Epithelial cell of proximal tubule (primary cell): ENCODE measurements at places on chromosomes 5 and 9. TPM values are rescaled to one million over a fixed set of nuclear protein-coding genes. Genes with fewer than 3 reads are reported as not detected.
A peak's percentile ranks its signal among the peaks of the same experiment; 100 is the strongest.

DNA sequence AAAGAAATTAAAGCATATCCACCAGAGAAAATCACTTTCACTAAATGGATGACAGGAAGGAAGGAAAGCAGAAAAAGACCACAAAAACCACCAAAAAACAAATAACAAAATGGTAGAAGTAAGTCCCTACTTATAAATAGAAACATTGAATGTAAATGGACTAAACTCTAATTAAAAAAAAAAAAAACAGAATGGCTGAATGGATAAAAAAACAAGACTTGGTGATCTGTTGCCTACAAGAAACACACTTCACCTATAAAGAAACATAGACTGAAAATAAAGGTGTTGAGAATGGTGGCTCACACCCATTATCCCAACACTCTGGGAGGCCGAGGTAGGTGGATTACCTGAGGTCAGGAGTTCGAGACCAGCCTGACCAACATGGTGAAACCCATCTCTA lies 122.9 kb downstream of the HMHB1 start:
- no peak for DNase-seq

The ITGA2 gene
- total RNA-seq: 14.1 and 28.1 TPM in 2 replicates

GRCh38 chr5:178832618-178833201 lies 27.0 kb upstream of the ZNF354B start:
- DNase-seq: no peak

DNA sequence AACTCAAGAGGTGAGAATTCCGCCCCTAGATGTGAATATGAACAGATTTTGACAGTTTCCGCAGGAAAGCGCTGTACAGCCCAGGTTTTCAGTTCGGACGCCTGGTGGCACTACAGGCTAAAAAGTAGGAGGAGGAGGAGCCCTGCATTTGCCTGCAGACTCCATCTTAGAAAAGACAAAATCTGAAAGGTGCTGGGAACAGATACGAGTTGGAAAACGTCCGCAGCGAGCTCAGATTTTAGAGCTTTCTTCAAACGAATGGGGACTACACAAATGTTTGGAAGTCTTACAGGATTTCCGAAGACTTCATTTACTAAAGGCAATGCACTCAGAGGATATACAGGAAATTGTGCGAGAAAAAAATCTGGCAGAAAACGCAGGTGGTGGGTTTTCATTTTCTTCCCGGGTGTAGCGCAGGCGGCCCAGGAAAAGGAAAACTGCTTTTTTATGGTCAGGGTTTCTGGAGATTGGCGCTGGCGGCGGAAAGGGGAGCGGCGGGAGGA lies 9.9 kb upstream of the PCDHB2 start:
- DNase-seq: no peak

GRCh38 chr5:172683264-172683644 lies 42.2 kb downstream of the NEURL1B start:
- no peak for DNase-seq

- DNase-seq: peak; percentile 69
Measured at GRCh38 chr9:124353811-124354274, 61.4 kb downstream of the PSMB7 start.

GRCh38 chr5:113266227-113266912 lies 168.4 kb downstream of the TSSK1B start:
- no peak for DNase-seq

The CEP72 gene
- total RNA-seq: 7.6 and 8.0 TPM in 2 replicates

The RARS1 gene
- total RNA-seq: 109 and 137 TPM in 2 replicates

DNA sequence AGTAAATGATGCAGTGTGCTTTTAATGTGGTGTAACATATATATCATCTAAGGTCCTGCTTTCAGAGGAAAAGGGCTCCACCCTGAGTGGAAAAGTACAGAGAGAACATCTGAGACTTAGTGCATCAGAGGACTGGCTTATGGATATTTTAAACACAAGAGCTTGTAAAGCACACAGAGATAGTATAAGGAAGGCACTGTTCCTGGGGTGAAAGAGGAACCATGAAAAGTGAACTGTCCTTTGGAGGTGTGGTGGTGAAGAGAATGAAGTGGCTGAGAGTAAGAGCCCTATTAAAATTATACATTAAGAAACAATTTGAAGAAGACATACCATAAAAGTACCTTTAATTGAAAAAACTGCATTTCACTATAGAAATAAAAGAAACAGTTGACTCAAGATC lies 68.9 kb downstream of the CSF2 start:
- no peak for DNase-seq

DNA sequence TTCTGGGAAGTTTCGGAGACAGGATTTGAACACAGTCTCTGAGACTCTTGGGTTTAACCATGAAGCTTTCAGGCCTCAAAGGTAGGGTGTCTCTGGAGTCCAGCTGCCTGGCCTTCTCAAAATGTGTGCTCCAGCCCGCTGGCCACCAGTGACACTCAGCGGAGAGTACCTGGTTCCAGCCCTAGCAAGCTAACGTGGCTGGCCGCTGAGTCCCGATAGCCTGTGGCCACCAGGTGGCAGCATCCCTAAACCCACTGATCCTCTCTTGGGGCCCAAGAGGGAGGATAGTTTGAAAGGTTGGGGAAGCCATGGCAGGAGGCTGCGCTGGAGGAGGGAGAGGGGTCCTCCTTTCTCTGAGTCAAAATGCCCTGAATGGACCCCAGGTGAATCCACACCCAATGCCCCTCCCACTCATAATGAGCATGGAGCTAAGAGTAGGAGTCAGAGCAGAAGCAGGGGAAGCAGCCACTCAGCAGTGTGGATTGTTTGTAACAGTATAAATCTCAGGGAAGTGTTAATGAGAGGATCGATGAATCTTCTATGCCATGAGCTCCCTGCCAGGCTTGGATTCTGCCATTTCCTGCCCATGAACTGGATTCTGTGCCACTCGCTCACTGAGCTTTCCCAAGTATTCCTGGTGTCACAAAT lies 5.4 kb upstream of the TIFAB start:
- no peak for DNase-seq

The MARCOL gene
- not detected in 2 replicates for total RNA-seq

The IGFBPL1 gene
- total RNA-seq: 4.3 and 8.8 TPM in 2 replicates

The PGGT1B gene
- 4.6 and 5.4 TPM in 2 replicates for total RNA-seq

GRCh38 chr9:126468141-126468825 lies 141.7 kb downstream of the MVB12B start:
- DNase-seq: no peak

DNA sequence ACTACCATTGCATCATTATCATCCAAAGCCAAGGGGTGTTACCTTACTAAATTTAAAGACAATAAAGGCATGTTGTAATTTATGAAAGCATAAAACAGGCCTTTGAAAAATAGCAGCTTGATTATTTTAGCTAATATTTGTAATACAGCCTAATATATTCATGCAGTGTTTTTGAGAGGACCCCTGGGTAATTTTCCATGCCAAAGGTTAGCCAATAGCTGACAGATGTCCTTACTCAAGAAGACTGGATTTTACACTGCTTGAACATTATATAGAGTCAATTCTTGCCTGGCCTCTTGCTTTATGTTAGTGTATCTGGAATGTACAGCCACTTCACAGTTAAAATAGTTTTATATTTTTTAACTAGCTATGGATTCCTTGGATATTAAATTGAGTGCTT lies 337.8 kb upstream of the PAPPA start:
- DNase-seq: no peak

The RFX3 gene
- total RNA-seq: 1.6 and 2.3 TPM in 2 replicates

The OTP gene
- not detected in 2 replicates for total RNA-seq

DNA sequence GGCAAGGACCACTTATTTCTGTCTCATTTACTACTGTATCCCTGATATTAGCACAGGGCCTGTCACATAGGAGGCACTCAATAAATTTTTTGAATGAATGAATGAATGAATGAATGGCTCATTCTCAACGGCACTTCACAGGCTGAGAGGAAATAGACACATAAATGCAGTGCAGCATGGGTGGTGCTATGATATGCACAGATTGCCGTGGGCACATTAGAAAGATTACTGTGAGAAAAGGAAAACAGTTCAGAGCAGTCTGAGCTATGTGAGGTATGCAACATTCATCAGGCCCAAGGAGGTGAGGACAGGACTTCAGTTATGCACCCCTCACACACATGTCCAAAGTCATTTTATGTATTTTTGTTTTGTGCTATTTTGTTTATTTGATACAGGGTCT lies 6.4 kb upstream of the NOL6 start:
- no peak for DNase-seq

DNA sequence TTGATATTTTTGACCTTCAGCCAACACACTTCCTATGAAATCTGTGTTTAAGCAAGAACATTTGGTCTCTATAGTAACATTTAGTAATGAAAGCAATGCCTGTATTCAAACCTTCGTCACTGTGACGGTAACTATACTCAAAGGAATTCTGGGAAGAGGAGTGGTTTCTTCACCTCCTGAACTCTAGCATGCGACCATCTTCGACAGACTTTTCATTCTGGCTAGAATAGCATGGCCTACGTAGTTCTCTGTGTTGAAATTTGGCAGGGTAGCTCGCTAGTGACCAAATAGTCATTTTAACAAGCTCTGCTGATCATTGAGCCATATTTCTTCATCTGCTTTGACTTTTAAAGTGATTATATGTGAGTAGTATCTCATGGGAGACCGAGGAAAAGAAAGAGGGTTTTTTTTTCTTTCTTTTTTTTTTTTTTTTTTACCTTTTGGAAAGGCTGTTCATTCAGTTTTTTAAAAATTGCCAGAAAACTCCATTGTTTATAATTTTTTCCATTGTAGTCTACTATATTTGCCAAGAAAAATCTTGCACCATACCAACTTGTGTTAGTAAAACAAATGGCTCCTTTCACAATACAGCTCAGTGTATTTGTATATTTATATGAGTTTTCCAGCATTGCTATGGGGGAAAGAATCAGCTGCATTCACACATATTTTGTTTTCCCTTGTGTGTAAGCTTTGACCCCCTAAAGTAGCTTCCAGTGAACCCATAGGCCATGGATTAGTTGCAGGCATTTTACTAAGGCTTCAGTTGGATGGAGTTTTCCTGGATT lies 166.8 kb downstream of the NNT start:
- DNase-seq: no peak

GRCh38 chr9:134296301-134297082 lies 29.8 kb upstream of the RXRA start:
- no peak for DNase-seq

DNA sequence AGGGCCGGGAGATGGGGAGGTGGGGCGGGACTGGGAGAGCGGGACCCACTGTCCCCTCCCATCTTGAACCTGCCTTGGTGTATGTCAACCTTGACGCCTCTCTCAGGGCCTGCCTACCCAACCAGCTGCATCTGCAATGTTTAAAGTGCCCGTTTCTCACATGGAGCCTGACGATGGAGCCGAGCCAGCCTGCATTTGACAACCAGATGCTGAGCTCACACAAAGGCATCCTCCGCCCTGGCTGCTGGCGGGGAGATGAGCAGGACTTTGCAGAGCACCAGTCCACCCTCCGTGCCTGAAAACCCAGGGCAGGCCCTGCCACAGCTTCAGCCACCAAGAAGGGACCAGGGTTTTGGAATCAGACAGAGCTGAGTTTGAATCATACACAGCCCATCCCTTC lies 141.1 kb upstream of the SMIM23 start:
- no peak for DNase-seq

GRCh38 chr5:31674371-31674951 lies 35.5 kb downstream of the PDZD2 start:
- DNase-seq: no peak

- no peak for DNase-seq
Measured at GRCh38 chr5:140549237-140550144, 2.0 kb downstream of the EIF4EBP3 start.

DNA sequence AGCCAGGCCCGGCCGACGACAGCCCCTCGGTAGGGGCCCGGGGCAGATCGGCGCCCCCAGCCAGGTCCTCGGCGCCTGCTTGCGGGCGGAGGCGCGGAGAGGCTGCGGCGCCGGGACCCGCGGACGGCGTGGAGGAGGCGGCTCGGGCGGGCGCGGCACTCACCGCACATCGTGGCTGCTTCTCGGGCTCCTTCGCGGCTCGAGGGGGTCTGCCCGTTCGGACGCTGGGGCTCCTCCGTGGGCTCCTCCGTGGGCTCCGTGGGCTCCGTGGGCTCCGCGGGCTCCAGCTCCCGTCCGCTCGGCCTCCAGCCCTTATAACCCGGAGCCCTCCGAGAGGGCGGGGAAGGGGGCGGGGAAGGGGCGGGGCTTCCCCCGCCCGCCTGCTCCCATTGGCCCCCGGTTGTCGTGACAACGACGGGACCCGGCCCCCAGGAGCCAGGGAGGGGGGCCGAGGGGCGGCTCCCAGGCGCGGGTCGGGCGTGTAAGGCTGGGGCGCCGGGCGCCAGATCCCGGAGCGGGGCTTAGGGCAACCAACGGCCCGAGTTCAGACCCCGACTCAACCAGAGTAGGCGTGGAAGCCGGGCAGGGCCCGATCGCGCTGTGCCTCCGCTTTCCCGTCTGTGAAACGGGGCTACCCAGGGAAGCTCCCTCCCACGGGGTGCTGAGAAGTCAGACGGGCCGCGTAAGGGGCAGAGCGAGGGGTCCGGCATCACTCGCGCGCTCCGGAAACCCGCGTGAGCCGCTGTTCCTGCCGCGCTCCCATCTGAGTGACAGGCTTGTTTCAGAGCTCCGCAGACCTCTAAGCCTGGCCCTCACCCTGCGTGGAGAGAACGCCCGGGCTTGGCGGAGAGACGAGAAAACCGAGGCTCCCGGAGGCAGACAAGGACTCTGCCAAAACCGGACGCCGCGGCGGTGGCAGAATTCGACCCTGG lies at the start of gene GFPT2:
Gene GFPT2 (minus strand): TSS at position 289 of the 932 bp plus-strand sequence. CDS start 119 bp downstream, at position 170.
- DNase-seq: no peak

GRCh38 chr9:109213285-109214121 lies 46.5 kb upstream of the FRRS1L start:
- no peak for DNase-seq

The NTRK2 gene
- 0.14 and 0.46 TPM in 2 replicates for total RNA-seq

DNA sequence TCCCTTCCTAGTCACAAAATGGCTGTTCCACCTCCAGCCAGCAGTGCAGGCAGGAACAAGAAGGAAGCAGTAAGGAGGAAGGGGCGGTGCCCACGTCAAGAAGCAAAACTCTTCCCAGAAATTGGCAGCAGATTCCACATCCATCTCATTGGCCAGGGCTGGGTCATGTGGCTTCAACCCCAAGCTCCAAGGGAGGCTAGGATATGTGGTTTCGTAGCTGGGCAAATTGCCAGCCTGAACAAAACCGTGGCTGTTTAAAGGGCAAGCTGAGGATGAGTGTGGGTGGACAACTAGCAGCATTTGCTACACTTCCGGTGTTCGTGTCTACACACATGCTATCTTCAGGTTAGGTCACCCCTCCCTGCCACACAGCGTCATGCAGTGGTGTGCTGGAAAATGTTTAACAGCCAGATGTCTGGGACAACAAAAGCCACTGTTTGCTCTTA lies 92.1 kb upstream of the MAP1B start:
- no peak for DNase-seq

- DNase-seq: no peak
Measured at GRCh38 chr9:135901826-135902225, 5.5 kb downstream of the CAMSAP1 start.

- no peak for DNase-seq
Measured at GRCh38 chr5:92337772-92338234, 954.7 kb upstream of the ARRDC3 start.

- no peak for DNase-seq
Measured at GRCh38 chr9:137385061-137385655, 37.8 kb downstream of the EXD3 start.

GRCh38 chr5:158303883-158304282 lies 444.9 kb upstream of the CLINT1 start:
- DNase-seq: no peak

DNA sequence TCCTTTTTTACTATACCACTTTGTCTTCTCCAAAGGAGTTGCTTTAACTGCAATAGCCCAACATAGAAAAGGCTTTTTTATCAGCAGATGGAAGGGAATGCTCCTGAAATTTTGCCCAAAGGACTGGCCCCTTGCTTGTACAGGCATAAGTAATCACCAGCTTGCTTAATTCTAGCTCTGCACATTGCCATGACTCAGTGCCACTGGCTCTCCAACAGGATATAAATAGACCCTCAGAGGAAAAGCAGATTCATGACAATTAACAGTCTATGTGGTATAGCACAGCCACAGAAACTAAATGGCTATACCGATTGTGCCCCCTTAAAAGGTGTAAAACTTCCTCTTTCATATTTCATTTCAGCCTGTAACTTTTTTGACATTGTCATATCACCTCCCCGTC lies 227.0 kb downstream of the ZNF608 start:
- peak; percentile 32 for DNase-seq
